KBM-7 (cell line): ENCODE measurements at places on chromosomes 7 and 10.
A peak's percentile ranks its signal among the peaks of the same experiment; 100 is the strongest.

GRCh38 chr10:25651534-25651933, 282.5 kb upstream of the MYO3A start:
- DNase-seq: no peak

DNA sequence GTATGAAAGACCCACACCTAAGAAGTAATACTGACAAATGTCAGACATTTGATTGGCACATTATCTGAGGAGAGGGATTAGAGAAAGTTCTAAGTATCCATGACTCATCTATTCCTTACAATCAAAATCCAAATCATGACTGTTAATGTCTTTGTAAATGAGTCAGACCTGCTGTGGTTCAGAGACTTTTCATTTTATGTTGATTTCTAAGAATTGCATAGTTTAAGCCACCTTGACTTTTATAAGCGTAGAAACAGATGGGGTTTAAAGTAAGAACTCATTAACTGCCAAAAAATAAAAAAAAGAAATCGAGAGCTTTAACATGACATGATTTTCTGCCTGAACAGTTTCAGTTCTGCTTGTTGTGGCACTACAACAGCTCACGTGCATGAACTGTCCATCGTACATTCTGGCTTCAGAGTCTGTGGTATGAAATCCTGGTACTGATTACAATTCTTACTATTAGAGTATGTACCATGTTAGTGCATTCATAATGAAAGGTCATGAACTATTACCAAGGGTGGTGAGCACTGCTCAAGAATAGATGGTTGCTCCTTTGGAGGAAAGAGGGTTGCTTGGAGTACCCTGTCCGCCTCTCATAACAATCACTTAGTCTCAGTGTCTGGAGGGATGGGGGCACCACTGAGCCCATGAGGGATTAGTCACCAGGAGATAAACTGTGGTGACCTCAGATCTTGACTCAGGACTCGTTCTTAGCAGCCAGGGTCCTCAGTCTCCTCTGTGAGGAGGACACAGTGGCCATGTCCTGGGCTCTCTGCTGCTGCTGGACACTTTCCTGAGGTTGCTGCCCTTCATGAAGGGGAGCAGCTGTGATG, 42.2 kb downstream of the ACSM6 start:
- no peak for DNase-seq

DNA sequence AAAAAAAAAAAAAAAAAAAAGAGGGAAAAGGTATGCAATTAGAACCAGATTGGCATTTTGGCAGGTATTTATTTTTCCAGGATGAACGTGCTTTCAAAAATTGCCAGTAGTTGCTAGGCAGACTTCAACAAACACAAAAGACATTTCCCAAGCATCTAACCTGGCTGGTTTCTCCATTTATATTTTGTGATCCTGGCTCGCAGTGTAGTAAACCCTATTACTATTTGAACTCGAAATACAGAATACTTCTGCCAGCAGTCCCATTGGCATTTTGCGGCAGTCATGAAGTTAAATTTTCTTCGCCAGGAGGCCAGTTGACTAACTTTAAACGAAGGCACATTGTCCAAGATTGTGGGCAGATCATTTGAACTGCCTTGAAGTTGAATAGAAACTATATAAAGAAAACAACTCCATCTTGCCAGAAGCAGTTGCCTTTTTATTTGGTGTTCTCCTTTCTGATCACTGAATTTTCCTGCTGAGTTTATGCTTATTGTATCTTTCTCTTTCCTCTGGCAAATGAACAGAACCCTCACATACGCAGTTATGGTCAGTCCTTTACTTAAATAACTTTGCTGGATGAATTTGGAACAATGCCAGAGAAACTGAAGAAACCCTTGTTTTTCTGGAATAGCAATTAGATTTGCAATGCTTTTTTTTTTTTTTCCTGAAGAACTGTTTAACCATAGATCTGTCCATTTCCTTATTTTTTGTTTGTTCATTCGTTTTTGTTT, 132.9 kb downstream of the BICC1 start:
- no peak for DNase-seq

DNA sequence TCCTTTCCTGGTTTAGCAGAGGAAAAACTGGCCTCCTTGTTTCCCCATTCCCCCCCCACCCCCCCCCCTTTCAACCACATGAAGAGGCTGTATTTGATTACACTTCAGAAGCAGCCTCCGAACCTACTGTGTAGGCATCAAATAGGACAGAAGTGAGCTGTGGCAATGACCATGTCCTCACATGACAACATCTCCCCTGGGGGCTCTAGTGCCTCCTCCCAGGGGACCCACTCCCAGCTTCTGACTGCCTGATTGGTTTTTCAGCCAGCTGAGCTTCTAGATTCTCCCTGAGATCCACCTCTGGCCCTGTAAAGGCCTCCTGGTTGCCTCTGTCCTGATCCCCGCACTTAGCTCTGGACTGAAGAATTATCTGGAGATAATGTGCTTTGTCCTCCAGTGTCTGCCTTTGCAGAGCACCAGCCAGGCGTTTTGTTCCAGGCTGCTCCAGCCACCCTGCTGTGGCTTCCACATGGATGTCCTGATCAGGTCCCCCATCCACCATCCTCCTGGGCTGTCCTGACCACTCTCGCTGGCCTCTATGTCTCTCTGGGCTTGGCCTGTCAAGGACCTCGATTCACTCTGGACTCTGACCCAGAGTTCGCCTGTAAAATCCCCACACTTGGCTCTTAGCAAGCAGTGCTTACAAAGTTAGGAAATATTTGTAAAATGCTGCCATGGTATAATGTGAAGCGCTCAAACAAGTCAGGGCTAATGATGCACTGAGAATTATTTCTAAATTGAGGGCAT, 42.4 kb upstream of the TOMM7 start:
- no peak for DNase-seq

GRCh38 chr7:145633513-145633912, 483.1 kb upstream of the CNTNAP2 start:
- DNase-seq: no peak

GRCh38 chr10:113320987-113321386, 231.9 kb upstream of the HABP2 start:
- DNase-seq: no peak

GRCh38 chr10:70784471-70784870, 706 bp downstream of the TBATA start:
- no peak for DNase-seq

DNA sequence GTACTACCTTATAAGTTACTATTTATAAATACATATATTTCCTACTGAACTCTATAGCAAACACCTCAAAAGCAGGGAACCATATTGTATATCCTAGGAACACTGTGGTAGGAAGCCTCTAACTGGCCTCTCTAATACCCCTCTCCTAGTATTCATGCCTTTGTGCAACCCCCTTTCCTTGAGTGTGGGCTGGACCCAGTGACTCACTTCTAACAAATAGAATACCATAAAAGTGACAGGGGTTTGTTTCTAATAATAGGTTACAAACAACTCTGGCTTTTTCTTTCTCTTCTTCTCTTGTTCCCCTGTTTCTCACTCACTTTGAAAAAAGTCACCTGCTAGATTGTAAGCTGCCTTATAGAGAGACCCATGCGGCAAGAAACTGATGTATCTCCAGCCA, 51.6 kb upstream of the MACC1 start:
- DNase-seq: no peak

- DNase-seq: no peak
Observed at GRCh38 chr10:119283387-119283786, 76.0 kb downstream of the GRK5 start.

- DNase-seq: no peak
Observed at GRCh38 chr10:52631146-52631545, 141.4 kb downstream of the MBL2 start.

GRCh38 chr10:74314166-74314565, 163.1 kb downstream of the ADK start:
- DNase-seq: no peak

GRCh38 chr7:101781439-101781838, 36.0 kb upstream of the CUX1 start:
- DNase-seq: no peak

DNA sequence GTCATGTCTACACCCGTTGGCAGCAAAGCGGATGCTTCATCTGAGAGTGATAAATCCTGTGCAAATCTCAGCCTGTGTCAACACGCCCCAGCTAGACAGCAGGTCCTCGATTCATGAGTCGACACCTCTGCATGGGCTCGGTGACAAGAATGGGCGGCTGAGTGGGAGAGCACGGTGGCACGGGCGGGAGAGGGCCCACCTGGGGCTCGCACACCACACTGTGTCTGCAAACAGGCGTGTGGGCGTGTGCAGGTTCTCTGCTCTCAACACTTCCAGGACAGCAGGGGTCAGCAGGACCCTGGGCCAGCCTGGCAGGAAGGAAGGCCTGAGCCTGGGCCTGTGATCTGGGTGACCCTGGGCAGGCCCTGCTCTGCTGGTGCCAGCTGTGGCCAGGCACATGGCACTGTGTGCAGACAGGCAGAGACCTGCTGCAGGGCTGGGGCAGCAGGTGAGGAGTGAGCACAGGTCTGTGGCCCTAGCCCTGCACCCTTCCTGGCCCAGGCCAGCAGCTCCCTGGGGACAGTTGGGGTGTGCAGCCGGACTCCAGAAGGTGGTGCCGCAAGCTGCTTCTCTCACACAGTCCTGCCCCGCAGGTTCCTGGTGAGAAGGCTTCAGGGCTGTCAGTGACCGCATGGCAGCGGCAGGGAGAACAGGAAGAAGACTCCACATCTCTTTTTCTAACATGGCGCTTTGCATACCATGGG, 216.4 kb downstream of the ELFN1 start:
- no peak for DNase-seq

GRCh38 chr10:71659111-71659634, 60.4 kb downstream of the C10orf105 start:
- peak; percentile 50 for DNase-seq

GRCh38 chr10:132264966-132265889, 42.5 kb downstream of the STK32C start:
- DNase-seq: no peak

GRCh38 chr10:3495281-3495680, 289.7 kb downstream of the KLF6 start:
- no peak for DNase-seq

- no peak for DNase-seq
Observed at GRCh38 chr7:125126376-125126775, 196.8 kb upstream of the POT1 start.

GRCh38 chr10:62648921-62649320, 155.6 kb upstream of the ADO start:
- peak; percentile 16 for DNase-seq

- peak; percentile 67 for DNase-seq
Observed at GRCh38 chr10:103278862-103279298, 1.9 kb downstream of the INA start.

DNA sequence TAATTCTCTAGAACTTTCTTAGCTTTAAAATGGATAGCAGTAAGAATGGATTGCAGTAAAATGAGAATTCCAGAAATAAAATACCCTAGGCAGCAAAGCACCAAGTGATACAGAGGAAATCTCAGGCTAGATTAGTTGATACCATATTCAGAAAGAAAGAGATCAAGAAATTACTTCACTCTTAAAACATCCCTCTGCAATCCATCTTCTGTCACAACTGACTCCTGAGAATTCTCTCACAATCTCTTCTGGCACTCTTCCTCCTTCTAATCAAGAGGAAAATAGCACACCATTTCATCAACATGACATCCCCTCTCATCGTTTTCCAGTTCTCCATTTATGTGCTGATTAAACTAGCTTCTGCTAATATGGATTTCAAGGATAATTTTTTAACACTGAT, 42.2 kb upstream of the LAMB1 start:
- DNase-seq: no peak

- DNase-seq: no peak
Observed at GRCh38 chr10:14181567-14181936, 149.2 kb downstream of the FRMD4A start.

- no peak for DNase-seq
Observed at GRCh38 chr10:29648983-29649268, 14.2 kb upstream of the SVIL start.

GRCh38 chr7:132424821-132425724, 151.2 kb downstream of the PLXNA4 start:
- no peak for DNase-seq

GRCh38 chr7:31825576-31825975, 138.6 kb downstream of the PPP1R17 start:
- DNase-seq: no peak

DNA sequence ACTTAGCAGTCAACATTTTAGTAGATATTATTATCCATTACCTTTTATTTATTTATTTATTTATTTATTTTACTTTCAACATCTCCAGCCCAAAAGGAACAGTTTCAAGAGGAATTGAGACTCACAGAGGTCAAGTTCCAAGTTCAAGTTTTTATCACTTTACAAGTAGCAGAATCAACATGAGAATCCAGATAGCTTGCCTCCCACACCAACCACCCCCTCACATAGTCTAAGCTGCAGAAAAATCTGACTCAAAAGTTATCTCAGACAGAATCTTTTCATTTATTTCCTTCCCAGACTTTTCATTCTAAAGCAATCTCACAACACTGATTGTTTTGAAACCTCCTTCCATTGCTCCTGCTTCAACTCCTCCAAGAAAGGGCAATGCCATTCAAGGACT, 129.6 kb downstream of the GRM3 start:
- no peak for DNase-seq

DNA sequence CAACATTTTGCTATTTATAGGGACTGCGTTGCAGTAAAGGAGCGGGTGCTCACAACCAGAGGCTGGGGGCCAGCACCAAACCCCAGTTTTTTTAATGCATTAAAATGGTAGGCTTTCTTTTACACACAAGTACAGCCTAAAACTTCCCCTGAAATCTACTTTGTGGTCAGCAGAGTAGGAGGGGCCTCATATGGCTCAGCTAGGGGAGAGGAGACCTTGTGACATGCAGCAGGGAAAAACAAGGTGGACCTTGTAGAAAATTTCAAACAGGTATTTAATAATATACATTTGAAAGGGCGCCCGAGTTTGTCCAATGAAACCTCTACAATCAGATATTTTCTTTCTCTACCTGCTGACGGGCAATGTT, 1.4 kb downstream of the CCDC136 start:
- peak; percentile 19 for DNase-seq

DNA sequence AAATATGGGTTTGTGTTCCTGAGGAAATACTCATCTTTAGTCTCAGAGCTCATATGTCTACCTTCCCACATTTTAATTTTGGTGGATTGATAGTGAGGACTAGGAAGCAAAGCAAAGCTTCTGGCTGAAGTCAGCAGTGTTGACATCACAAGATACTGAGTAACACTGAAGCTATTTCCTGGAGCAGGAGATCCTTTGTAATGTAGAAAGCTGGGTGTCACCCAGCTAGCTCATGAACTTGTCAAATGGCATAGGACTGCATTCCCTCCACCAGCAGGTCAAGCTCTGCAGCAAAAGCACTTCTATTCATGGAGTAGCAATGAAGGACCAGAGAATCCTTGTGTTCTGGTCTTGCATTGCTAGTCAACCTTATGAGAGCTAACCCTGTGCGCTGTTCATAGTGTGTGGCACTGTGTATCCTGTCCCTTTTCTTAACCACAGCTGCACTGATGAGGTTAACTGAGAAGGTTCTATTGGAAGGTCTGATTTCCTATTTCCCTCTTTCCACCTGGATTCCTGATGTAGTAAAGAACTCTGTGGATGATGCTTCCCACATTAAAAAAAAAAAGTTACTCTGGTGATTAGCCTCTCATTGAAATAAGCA, 94.8 kb upstream of the ZNF804B start:
- DNase-seq: no peak
